ENCODE measurements at places on chromosomes 12 and 14. TPM values are rescaled to one million over a fixed set of nuclear protein-coding genes. Genes with fewer than 3 reads are reported as not detected.

The IL23A gene
- total RNA-seq, result not detected

The TAS2R43 gene
- 3.4 TPM for total RNA-seq

The P2RX2 gene
- not detected for total RNA-seq

The CACNA1C gene
- total RNA-seq, result 70.7 TPM

The SERPINA9 gene
- total RNA-seq, result not detected

The PIANP gene
- 2.1 TPM for total RNA-seq

Data from hair follicle dermal papilla cell (primary cell).